ENCODE measurements at places on chromosomes 3 and 15.

DNA sequence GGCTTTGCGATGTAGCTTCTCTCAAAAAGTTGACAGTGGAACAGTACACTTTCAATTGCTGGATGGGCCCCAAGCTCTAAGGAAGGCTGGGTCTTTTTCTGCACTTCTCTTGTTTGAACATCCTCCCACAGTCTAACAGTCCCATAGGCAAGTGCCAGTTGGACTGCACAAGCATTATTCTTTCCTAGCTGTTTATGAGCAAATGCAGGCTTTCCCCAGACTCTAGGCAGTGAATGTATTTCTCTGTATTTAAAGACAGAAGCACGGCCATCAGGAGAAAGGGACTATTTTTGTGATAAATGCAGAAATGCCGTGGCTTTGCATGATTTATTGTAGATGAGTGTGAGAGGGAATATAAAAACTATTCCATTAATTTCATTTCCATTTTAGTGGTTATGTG lies 539.3 kb upstream of the LMCD1 start:
- H3K4me1 ChIP-seq = no peaks in the 10 kb centered on the region
- H3K27me3 ChIP-seq = no peaks in the 10 kb centered on the region
- H3K4me3 ChIP-seq = no peak overlapping the region
- DNase-seq = no peak

DNA sequence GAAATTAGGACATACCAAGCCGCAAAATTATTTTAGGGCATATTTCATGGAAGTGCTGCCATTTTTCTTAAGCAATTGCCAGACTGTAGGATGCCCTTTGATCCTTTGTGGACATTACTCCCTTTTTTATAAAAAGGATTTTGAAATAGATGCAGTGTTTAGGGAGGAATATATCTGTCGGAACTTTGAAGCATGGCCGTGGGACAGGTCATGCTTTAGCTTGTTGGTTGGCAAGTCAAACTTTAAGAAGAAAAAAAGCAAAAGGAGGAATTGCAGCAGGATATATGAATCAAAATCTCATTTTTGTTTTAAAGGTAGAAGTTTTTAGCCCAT lies 122.1 kb downstream of the MCTP2 start:
- no peak for DNase-seq
- no peak overlapping the region for H3K27ac ChIP-seq
- no peaks in the 10 kb centered on the region for H3K36me3 ChIP-seq
- no peak overlapping the region for H3K4me3 ChIP-seq
- H3K4me1 ChIP-seq = no peaks in the 10 kb centered on the region

DNA sequence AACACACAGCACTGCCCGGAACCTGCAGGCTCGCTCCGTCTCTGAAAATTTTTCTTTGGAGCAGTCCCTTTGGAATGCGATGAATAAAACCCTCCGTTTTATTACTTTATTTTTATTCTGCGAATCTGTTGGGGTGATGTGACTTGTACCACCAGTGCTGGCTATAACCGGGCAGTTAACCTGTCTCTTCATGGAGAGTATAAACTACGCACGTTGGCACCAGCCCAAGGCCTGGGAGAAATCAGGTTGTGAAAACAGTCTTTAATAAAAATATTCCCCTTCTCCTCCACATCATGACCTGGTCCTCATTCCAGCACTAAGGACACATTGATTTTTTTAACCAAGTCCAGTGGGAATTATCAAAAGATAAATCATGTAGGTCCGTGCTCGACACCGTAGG lies 116.8 kb downstream of the WNT5A start:
- no peaks in the 10 kb centered on the region for H3K36me3 ChIP-seq
- peak; percentile 21 for DNase-seq
- H3K27me3 ChIP-seq = no peaks in the 10 kb centered on the region
- no peak overlapping the region for H3K4me3 ChIP-seq
- no peaks in the 10 kb centered on the region for H3K4me1 ChIP-seq

DNA sequence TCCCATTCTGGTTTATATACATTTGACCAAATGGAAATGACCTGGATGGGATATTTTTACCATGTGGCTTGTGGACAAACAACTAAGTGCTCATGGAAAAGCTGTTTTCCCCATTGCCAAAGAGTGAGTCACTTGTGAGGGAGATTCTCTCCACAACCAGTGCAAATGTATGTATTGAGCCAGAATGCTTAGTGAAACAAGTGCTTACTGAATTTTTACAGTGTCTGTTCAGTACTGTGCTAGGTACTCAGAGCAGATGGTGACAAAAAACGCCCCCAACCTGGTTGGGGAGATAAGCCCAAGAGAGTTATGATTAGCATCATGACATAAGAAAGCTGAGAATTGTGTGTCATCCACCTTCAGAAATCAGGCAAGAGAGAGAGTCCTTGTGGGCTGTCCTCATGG lies 2.3 kb downstream of the CHP1 start:
- DNase-seq = no peak
- H3K4me3 ChIP-seq = no peak overlapping the region
- H3K27me3 ChIP-seq = no peaks in the 10 kb centered on the region
- no peaks in the 10 kb centered on the region for H3K36me3 ChIP-seq
- no peak overlapping the region for H3K27ac ChIP-seq
- H3K4me1 ChIP-seq = peaks cover 2% of the 10 kb centered on the region
